ENCODE measurements at places on chromosomes 12 and 14.
A peak's percentile ranks its signal among the peaks of the same experiment; 100 is the strongest.

- no peak for DNase-seq
These were observed 73.6 kb downstream of the ADGRD1 start for GRCh38 chr12:131027264-131027663.

DNA sequence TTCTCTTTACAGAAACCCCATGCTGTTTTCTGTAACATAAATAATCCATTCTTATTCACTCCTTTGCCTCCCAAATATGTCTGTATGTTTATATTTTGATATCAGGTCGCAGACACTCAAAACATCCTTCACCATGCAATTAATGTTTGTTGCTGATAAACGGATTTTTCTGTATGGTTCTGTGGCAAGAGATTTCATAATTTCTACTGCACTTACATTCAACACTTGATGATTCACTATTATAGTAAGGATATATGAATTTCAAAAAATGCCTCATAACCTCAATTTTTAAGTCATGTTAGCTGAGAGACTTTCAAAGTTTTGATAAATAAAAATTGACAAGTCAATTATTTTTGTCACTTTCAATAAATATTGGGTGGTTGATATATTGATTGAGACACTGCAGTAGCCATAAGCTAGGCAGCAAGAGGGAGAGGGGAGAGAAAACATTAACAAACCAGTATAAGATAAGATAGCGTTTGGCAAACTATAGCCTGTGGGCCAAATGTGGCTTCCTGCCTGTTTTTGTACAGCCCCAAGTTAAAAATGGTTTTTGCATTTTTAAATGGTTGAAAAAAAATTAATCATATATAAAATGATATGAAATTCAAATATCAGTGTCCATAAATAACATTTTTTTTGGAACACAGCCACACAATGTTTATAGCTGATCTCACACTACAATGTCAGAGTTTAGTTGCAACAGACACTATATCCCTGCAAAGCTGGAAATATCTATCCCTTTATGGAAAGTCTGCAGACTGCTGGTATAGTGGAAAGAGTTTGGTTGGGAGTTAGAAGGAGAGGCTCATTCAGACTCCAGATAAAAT, 18.3 kb downstream of the ALDH6A1 start:
- no peak for DNase-seq

- DNase-seq: no peak
These were observed 38.4 kb downstream of the TMEM132C start for GRCh38 chr12:128305336-128305892.

GRCh38 chr12:64418209-64418608, 14.0 kb downstream of the XPOT start:
- DNase-seq: no peak

DNA sequence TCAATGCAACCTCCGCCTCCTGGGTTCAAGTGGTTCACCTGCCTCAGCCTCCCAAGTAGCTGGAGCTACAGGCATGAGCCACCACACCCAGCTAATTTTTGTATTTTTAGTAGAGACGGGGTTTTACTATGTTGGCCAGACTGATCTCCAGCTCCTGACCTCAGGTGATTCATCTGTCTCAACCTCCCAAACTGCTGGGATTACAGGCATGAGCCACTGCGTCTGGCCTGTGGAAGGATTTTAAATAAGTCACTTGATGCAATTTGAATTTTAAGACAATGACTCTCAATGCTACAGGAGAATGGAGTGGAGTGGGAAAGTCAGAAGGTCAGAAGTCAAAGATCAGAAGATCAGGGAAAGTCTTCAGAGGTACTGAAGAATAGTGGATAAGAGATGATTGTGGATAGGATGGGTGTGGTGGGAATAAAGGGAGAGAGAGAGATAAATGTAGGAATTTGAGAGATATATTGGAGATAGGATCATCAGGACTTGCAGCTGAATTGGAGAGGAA, 15.4 kb downstream of the TMEM52B start:
- no peak for DNase-seq

DNA sequence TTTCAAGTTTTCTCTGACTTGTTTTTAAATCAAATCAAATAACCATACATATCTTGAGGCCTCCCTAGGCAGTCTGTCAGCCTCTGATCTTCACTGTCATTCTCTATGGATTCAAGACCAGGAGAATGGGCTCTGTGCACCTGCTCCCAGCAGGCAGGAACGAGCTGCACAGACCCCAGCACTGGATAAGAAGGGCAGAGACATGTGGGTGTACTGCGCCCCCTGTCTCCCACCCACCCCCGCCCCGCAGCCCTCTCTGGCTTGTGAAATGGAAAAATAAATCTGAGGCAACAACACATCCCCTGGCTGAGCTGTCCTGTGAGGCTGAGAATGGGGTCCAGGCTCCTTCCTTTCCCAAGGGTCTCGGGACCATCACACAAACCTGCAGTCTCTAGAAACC, 26.3 kb downstream of the CLMN start:
- no peak for DNase-seq

DNA sequence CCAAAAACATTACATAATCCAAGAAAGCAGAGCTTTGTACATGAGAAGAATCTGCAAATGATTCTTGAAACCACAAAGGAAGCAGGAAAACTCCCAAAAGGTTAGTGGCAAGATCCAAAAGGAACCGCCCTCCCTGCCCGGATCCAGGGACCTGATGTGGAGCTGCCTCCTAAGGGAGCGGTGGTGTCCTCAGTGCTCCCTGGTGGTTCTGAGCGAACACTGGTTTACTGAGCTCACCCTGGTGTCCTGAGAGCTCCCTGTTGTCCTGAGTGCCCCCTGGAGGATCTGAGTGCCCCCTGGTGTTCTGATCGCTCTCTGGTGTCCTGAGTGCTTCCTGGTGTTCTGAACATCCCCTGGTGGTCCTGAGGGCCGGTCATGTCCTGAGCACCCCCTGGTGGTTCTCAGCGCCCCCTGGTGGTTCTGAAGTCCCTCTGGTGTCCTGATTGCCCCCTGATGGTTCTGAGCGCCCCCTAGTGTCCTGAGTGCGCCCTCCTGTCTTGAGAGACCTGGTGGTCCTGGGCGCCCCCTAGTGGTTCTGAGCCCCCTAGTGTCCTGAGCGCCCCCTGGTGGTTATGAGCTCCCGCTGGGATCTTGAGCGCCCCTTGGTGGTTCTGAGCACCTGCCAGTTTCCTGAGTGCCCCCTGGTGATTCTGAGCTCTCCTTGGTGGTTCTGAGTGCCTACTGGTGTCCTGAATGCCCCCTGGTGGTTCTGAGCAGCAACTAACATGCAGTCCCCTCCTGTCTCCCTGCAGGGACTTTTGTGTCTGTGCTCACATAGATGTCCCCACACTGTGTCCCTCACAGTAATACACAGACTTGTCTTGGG, 891.1 kb downstream of the TMEM121 start:
- peak; percentile 80 for DNase-seq

DNA sequence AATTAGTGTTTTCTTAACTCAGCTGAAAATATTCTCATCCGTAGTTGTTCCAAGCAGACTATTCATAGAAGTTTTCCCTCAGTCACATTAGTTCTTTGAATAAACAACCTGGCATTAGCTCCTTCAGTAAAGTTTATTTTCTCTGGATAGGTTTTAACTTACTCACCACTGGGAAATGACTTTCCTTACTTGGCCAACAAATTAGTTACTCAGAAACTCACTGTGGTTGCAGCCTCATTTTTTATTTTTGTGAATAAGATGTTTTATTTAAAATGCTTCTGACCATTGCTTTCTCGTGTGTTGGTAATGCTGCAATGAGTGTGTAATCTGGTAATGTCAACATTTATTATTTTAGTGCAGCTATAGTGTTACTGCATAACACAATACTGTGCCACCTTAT, 74.9 kb downstream of the NOVA1 start:
- DNase-seq: no peak

GRCh38 chr14:43669355-43669754, 837.7 kb downstream of the FSCB start:
- DNase-seq: no peak

GRCh38 chr12:80559766-80560165, 115.7 kb downstream of the PTPRQ start:
- DNase-seq: no peak

- no peak for DNase-seq
These were observed 37.6 kb upstream of the SMOC1 start for GRCh38 chr14:69841656-69842055.

DNA sequence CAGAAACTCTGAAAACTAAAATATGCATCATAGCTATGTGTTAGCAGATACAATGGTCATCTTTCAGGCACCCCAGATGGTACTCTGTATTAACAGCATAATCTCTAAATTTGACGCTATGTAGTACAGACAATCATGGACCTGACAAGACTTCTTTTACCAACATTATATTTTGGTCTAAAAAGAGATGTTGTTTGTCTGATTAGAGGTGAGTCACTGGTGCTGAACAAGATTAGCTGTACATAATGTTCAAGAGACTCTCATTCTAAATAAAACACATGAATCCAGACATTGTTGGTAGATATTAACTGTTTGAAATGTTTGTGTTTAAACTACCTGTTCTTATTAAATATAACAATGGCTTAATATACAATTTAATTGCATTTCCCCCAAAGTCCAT, 146.4 kb upstream of the LMNTD1 start:
- DNase-seq: no peak

- no peak for DNase-seq
These were observed 441.7 kb downstream of the RAD51B start for GRCh38 chr14:68261092-68261842.

DNA sequence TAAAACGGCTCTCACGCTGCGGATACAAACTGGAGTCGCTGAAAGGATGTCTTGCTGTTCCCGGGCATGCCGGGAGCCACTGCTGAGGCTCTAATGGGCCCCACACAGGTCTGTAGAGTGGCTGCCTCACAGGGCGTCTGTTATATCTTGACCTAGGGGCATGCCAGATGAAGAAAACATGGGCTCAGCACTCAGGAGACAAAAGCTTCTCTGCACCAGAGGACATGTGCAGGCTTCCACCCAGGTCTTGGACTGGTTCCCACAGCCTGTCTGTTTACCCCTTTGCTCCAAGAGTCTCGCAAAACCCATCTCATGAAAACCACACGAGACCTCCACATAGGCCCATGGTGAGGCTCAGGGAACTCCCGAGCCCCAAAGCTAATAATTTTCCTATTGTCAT, 134.2 kb downstream of the RPS29 start:
- no peak for DNase-seq

DNA sequence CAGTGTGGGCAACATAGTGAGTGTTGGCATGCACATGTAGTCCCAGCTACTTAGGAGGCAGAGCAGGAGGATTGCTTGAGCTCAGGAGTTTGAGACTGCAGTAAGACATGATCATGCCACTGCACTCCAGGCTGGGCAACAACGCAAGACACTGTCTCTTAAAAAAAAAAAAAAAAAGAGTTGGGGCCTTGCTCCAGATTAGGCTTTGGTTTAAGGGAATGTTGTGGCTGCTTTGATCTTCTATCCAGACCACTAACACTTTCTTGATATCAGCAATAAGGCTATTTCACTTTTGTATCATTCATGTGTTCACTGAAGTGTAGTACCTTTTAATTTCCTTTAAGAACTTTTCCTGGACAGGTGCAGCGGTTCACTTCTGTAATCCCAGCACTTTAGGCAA, 2.8 kb upstream of the FITM1 start:
- no peak for DNase-seq

- DNase-seq: no peak
These were observed 216.4 kb downstream of the LRIG3 start for GRCh38 chr12:58703866-58704265.

GRCh38 chr14:104999361-104999760, 13.8 kb downstream of the CLBA1 start:
- no peak for DNase-seq

DNA sequence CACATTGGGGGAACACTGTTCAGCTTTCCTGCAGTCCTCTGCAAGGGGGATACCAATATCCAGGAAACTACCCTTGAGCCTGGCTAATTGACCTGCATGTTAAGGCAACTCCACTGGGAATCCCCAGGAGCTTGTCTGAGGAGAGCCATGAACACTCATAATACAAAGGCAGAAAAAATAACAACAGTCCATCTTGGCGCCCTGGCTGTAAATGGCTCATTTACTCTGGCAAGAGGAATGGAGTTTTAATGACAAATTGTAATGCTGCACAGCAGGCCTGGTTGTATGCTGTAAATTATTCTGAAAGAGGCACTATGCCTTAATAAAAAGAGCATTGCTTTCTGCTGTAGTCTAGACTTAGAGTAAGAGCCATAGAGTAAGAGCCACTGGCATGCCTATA, 58.3 kb downstream of the SLC8A3 start:
- no peak for DNase-seq

DNA sequence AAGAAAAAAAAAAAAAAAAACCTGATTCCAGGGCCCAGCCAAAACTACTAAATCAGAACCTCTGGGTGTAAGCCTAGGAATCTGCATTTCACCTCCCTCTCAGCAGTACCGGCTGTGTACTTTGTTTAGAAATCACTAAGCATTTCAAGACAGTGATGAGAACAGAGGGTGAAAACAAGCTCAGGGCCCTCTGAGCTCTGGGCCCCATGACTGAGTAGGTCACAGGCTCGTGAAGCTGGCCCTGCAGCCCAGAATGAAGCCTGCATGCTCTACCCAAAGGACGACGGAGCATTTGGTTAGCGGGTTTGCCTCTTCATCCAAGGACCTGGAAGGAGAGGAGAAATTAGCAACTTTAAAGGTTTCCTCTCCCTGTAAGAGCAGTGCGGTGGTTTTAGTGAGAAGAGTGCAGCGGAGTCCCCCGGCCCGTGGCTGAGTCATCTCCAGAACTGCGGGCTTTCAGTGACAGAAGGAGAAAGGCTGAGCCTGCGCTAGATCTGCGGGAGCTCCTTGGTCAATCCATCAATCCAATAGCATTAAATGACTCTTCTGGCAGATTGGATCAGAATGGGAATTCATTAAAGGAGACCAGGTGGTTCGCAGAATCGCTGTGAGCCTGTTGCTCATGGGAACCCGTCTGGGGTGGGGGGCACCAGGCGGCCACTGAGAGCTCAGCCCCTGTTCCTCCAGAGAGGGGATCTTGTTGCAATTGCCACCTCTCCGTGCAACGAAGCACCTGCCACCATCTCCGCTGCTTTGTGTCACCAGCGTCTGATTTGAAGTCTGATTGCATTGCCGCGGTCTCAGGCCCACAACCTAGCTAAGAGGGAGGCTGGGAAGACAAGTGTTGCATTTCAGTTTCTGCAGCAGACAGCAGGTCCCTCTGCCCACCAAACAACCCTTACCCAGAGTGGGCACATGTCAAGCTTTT, 7.3 kb downstream of the IL31 start:
- peak; percentile 70 for DNase-seq

- no peak for DNase-seq
These were observed 615 bp downstream of the TARBP2 start for GRCh38 chr12:53501615-53502181.

- no peak for DNase-seq
These were observed 103.7 kb downstream of the SRGAP1 start for GRCh38 chr12:63948211-63948610.

GRCh38 chr14:53509276-53510244, 356.4 kb upstream of the DDHD1 start:
- no peak for DNase-seq

GRCh38 chr12:102964872-102965271, 7.4 kb downstream of the ASCL1 start:
- DNase-seq: no peak

DNA sequence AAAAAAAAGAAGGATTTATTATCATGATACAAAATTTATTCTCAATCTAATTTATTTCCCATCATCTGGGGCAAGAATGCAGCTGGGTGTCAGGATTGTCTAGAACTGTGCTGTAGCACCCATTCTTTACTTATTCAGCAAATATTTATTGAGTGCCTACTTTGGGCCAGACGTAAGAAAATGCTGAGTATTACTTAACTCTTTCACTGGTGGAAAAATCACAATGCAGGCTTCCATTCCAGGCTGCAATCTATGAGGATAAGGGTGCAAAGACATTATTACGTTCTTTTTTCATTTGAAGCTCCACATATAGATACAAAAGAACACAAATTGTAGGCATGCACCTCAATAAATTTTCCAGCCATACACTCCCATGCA, 86.0 kb upstream of the CDKN3 start:
- no peak for DNase-seq

GRCh38 chr12:130994821-130995375, 41.2 kb downstream of the ADGRD1 start:
- no peak for DNase-seq

Data from GM13976 (cell line).